ENCODE measurements at places on chromosomes 7 and 10.

DNA sequence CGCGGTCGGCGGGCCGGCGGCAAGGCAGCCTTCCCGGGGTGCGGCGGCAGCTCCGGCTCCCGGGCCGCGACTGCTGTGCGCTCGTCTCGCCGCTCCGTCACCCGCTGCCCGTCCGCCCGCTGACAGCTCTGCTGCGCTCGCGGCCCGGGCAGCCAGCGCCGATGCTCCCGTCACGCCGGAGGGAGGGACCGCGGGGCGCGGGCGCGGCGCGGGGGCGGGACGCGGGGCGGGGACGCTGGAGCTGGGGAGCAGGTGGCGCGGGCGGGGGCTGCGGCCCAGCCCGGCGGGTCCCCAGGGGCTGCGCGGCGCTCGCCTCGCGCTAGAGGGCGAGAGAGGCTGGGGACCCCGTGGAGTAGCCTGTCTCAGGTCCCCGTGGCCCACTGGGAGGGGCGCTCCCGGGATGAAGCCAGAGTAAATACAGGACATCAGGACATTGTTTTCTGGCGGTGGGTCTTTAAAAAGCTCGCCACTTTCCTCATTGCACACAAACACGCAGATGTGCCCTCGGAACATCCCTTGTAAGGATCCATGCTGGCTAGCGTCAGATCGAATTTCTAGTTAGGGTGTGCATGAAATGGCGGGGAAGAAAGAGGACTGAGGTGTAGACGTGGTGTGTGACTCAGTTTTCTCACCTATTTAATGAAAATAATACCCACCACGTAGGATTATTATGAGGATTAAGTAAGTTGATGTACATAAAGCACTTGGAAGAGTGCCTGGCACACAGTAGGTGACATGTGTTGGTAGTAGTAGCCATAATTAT, at the start of gene ELAPOR2:
TSS of gene ELAPOR2 (minus strand) at position 130 of the 763 bp plus-strand sequence. CDS start 141 bp downstream, outside the sequence.
- DNase-seq = peak; percentile 91

GRCh38 chr10:28307267-28307666, 4.4 kb upstream of the MPP7 start:
- DNase-seq = no peak

GRCh38 chr7:149306854-149307253, 44.9 kb downstream of the ZNF783 start:
- DNase-seq = no peak

DNA sequence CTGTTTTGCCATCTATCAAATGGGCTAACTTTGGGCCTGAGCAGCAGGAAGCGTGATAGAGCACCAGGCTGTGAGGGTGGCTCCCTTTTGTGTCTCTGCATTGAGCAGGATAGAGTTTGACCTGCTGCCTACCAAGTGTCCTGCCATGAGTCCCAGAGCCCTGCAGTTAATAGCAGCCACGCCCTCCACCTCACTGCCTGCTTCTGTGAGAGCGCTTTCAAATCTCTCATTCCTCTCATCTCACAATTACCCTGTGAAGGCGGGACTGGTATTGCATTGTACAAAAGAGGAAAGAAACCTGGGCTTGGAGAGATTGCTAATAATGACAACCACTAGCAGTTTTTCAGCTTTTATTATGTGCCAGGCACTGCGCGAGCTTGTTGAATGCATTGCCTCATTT, 39.9 kb downstream of the UNC5B start:
- DNase-seq = no peak

- DNase-seq = no peak
Observed at GRCh38 chr7:37342688-37343471, 105.8 kb downstream of the ELMO1 start.

- DNase-seq = no peak
Observed at GRCh38 chr10:27771231-27771630, 25.6 kb upstream of the MKX start.

DNA sequence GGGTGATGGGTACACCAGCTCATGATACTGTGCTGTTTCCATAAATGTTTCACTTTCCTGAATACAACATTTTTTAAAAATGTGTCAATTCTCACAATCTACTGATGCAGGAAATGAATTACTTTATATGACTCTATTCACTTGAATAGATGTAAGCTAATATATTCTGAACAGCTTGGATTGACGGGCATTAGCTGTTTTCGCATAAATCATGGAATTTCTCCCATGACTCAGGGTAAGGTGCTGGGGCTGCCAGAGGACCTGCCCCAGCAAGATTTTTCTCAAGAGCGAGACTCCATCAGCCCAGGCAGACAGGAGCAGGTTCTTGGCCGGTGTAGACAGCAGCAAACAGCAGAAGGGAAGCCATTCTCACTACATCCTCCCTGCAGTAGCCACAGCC, 107.1 kb downstream of the PFKFB3 start:
- DNase-seq = no peak

DNA sequence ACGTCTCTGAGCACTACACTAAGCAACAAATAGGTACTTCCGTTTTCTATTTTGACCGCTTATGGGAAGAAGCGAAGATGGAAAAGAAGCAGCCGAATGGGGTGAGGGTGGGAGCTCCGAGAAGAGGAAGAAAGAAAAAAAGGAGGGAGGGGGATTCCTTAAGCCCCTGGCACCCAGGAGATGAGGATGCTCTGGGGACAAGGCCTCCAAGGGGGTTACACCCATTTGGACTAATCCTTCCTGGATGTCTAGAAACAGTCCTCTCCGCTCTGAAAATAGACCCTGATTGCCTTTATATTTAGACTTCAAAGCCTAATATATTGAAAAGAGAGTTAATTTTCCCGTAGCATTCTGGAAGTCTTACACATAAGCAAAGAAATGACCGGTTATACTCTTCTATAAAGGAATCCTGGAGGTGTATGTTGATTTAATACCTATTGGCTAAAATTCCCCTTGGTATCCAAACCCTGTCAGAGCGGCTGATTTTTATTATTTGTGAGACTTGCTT, 676 bp upstream of the HTR7 start:
- no peak for DNase-seq

GRCh38 chr7:96023387-96023786, 251.0 kb downstream of the DYNC1I1 start:
- DNase-seq = peak; percentile 39

DNA sequence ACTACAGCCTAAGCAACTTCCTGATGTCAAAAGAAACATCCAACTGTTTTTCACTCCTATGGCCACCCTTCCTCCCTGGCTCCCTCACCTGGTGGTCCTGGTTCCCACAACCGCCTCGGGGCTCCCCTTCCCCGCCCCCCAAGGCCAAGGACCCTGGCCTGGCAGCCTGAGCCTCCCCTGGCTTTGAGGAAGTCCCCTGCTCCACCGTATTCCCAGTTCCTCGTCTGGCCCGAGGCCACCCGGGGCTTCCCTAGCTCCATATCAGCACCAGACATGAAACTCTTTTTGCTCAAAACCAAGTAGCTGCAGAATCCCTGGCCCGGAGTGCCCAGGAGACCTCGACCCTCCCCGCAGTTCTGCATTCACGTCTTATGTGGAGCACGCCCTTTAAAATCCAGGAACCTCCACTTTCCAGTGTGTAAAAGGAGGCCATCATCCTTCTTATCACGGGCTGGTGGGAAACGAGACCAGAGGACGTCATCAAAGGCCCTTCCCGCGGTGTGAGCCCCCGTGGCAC, 82.9 kb downstream of the PRKAG2 start:
- DNase-seq = no peak

- DNase-seq = no peak
Observed at GRCh38 chr10:61398366-61399129, 54.6 kb downstream of the TMEM26 start.

DNA sequence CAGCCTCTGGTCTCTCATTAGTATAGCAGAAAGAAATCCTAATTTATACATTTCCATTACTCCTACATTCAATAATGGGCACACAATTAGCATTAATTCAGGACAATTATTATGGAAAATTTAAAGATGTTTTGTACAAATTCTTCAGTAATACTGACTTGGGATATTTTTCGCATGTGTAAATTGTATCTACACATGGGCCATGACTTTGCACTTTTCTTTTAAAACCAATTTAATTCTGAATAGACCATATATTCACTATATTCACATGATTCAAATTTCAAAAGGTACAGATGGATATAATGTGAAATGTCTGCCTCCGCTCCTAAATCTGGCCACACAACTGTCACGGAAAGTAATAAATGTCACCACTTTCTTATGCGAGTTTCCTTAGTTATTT, 123.0 kb downstream of the TCERG1L start:
- no peak for DNase-seq

- DNase-seq = no peak
Observed at GRCh38 chr7:102075553-102076135, 211.0 kb upstream of the SH2B2 start.

GRCh38 chr10:15725603-15726002, 5.9 kb upstream of the ITGA8 start:
- peak; percentile 79 for DNase-seq

All from AG20443 (cell line).